ENCODE measurements at places on chromosomes 6 and 20. TPM values are rescaled to one million over a fixed set of nuclear protein-coding genes. Genes with fewer than 3 reads are reported as not detected.
A peak's percentile ranks its signal among the peaks of the same experiment; 100 is the strongest.

Gene ZC2HC1B
- 2.0 TPM for total RNA-seq

Gene DEFB124
- not detected for total RNA-seq

- no peak for DNase-seq
Observed at GRCh38 chr20:22475662-22476061, 108.7 kb downstream of the FOXA2 start.

- DNase-seq: no peak
Observed at GRCh38 chr6:33095681-33096080, 19.9 kb downstream of the HLA-DPB1 start.

DNA sequence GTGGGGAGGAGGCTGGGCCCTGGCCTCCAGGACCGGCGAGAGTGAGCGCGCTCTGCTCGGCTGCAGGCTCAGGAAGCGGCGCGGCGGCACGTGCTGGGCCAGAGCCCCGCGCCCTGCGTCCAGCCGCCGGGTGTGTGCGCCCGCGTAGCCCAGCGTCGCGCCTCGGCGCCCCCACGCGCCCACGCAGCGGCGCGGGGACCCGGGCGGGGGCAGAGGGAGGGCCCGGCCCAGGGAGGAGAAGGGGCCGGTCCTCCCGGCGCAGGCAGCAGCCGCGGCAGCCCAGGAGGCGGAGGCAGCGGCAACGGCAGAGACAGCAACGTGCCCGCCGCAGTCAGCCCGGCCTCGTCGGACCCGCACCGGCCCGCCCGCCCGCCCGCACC is at the start of gene EYA2:
EYA2 (plus strand) TSS at position 265 of the 380 bp plus-strand sequence. CDS start 95,168 bp downstream, outside the sequence.
- DNase-seq: peak; percentile 43

DNA sequence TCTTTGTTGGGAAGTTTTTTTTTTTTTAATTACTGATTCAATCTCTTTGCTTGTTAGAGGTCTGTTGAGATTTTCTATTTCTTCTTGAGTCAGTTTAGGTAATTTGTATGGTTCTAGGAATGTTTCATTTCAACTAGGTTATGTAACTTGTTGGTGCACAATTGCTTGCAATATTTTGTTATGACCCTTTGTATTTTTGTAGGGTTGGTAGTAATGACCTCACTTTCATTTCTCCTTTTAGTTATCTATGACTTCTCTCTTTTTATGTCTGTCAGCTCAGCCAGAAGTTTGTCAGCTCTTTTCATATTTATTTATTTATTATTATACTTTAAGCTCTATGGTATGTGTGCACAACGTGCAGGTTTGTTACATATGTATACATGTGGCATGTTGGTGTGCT is 51.1 kb upstream of the SLC24A3 start:
- no peak for DNase-seq

Gene DPPA5
- not detected for total RNA-seq

Gene SEL1L2
- 0.28 TPM for total RNA-seq

- DNase-seq: peak; percentile 39
Observed at GRCh38 chr20:561437-562231, 18.0 kb upstream of the CSNK2A1 start.

- DNase-seq: no peak
Observed at GRCh38 chr6:112331306-112331705, 15.8 kb upstream of the RFPL4B start.

DNA sequence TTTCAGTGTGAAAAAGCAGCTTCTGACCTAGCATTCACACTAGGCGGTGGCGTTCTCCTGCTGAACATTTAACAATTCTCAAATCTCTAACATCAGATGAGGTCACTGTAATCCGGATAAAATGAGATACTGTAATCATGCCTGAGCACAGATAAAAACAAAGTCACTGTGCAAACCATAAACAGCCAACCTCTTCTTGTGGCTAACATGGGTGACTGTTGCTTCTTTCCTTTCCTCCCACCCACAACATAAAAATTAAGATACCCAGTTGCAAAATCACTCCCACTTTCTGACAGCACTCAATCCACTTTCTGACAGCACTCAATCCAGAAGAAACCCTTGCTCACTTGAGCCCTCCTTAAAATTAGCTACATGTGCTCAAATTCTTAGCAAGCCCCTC is 11.5 kb upstream of the ALDH8A1 start:
- DNase-seq: no peak

DNA sequence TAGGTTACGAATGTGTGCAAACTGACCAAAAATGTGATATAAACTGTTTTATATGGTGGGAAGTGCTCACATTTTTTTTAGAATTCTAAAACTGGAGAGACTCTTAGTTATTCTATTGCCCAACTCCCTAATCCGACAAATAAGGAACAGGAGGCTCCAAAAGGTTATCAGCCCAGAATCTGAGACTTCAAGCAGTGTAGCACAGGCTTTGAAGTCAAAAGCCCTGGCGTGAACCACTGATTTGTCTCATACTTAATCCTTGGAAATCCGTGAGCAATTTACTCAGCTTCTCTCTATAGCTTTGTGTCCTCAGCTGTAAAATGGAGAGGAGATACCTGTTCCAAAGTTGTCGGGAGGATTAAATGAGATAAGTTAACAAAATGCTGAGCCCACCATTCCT is 368.8 kb upstream of the SASH1 start:
- no peak for DNase-seq

Gene SNAP25
- total RNA-seq: 10.0 TPM

DNA sequence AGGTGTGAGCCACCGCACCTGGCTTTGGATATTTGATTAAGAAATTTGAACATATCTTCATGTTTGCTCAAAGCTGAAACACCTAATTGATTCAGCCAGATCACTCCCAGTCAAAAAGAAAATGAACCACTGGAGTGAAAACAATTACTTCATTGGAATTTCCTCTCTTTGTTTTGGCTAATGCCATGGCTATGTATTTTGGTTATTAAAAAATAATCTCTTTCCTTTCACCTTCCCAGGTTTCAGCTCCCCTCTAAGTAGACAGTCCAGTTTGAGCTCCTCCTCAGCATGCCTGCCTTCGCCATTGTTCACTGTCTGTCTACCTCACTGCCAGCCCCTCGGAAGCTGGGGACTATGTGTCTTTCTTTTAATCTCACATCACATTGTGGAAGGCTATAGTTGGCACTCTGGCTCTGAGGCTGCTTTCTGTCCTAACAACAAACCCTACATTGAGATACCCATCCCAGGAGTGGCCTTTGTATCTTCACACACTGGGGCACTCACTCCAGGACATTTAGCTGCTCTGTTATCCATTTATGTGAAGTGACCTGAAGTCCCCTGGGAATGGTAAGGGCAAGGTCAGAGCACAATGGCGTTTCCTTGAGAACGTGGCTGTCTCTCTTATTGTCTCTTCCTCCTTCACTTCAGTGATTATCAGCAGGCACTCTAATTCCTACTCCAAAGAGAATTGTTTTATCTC is 764.0 kb upstream of the CITED2 start:
- DNase-seq: no peak

GRCh38 chr6:122710908-122711635 is 68.4 kb upstream of the FABP7 start:
- DNase-seq: no peak

All from prostate gland (tissue), 2 donors.